Pons (tissue), 1 donor: ENCODE measurements at places on chromosomes 1 and 21.
A peak's percentile ranks its signal among the peaks of the same experiment; 100 is the strongest.

- peak; percentile 54 for DNase-seq
Observed at GRCh38 chr1:17440074-17440826, 773 bp upstream of the RCC2 start.

DNA sequence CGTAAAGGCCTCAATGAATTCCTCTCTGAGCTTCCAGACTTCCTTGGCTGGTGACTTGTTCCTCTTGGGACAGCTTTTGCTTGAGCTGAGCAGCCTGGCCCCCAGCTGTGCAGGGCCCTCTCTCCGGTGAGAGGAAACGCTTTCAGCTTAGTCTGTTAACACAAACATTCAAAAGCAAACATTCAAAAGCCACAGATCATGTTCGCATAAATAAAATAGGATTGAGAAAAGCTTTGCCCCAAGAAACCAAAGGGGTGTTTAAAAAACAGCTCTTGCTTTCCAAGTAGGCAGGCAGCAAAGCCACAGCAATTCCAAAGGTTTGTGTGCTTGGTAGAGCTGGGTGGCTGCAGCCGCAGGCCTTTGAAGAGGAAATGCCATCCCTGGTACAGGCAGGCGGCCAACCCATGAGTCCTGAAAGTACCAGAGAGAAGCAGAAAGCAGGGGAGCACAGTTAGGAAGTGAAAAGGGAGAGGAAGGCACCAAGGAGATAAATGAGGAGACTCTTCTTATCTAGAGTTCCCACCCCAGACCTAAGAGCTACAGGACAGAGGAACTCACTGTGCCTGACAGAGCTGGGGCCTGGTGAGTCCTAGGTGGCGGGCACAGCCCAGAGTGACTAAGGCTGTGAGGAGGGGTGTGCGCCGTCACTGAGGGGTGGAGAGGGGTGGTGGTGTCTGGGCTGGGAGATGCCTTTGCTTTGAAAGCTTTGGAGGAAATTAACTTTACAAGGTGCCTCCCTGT, 48.4 kb downstream of the CCN1 start:
- DNase-seq = no peak

GRCh38 chr1:203127666-203128430, at the start of gene ADORA1:
Gene ADORA1, plus strand, starts transcription at chr1:203127726. Its CDS starts 1,116 bp downstream, at chr1:203128842.
- peak; percentile 75 for DNase-seq

- DNase-seq = no peak
Observed at GRCh38 chr1:74693473-74693872, 19.9 kb upstream of the ERICH3 start.

GRCh38 chr1:212665241-212666115, 34.2 kb downstream of the BATF3 start:
- DNase-seq = peak; percentile 76

- no peak for DNase-seq
Observed at GRCh38 chr1:209382231-209383100, 201.0 kb upstream of the CAMK1G start.

DNA sequence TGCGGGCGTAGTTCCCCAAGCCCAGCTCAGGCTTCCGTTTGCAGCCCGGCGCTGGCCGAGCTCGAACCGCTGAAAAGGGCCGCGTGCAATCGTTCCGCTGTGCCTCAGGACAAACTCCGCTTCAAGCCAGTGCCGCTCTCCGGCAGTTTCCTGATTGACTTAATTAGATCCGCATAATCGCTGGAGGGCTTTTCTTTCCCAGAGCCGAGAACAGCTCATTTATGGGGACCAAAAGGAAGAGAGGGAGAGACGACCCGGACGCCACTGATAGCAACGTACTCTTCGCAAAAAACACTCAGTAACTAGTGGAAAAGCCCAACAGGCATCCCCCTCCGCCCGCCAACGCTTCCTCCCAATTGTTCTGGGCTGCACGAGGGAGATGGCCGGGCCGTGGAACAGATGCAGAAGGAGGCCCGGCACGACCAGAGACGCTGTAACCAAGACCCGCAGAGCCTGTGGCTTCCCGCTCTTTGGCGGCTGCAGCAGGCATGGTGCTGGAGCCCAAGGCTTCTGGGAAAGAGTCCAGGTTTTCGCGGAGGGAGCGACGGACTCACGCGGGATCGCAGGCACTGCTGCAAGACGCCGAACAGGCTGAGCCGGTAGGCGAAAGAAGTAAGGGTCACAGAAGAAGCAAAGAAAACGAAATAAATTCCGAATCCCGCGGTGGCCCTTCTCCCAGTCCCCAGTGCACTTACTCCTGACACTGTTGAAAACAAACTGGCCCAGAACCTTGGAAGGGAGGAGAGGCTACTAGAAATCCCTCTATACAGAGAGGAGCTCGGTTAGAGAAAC, 3.6 kb upstream of the FOXD2 start:
- DNase-seq = peak; percentile 31

GRCh38 chr1:71640116-71640515, 559.3 kb upstream of the ZRANB2 start:
- no peak for DNase-seq

DNA sequence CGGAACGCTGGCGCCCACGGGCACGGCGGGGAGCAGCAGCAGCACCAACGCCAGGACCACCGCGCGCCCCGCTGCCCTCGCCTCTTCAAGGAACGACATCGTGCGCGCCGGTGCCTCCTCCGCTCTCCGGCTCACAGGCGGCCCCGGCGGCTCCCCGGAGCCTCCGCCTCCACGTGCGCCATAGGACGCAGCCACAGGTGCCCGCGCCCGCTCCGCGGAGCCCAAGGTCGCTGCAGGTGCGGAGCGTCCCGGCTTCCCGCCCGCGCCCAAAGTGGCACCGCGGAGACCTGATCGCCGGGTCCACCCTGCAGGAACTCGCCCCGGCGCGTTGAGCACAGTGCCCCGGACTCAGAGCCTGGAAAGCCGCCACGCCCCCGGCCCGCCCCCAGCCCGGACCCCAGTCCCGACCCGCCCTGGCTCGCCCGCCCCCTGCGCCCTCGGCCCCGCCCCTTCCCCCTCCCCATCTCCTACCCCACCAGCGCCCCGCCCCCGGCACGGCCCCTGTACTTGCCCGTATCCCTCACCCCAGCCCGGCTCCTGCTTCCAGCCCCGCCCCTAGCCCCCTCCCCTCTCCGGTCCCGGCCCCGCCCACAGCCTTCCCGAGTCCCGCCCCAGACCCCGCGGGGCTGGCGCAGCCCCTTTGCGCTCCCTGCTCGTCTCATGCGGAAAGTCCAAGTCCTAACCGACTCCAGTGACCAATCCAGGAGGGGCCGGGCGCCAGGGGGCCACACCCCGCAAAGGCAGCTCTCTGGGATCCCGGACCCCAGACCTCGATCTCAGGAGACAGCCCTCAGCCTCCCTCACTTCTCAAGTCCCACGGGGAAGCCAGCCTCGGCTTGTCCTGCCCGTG, at the start of gene MEGF6:
MEGF6 (minus strand) TSS at position 339 of the 850 bp plus-strand sequence; CDS start at position 99, 240 bp downstream.
- DNase-seq = no peak

GRCh38 chr1:53011175-53011574, 50.8 kb upstream of the PODN start:
- DNase-seq = no peak

GRCh38 chr21:26849428-26850115, 4.4 kb upstream of the ADAMTS1 start:
- peak; percentile 87 for DNase-seq

DNA sequence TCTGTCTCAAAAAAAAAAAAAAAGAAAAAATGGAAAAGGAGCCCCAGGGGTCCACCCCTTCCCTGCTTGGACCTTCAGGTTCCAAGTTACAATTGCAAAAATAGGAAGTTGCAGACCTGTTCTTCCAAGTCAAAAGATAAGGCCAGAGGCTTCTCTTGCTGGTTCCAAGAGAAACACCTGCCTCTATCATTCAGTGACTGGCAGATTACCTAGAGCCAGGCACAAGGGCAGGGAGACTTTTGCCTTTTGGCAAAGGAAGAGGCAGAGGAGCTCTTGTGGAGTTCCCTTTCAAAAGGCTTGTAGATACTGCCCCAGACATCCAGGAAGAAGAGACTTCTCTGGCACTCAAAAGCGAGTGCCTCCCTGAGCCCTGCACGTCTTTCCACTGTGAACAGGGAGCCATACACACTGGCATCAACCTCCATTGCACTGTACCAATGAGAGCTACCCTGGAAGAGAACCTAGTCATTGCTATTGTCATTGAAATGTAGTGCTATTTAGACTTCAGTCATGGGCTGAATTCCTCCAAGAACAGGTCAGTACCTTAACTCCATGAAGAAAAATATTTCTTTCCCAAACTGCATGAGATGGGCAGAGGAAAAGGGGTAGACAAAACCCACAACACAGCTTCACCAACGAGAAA, 91.2 kb downstream of the LMX1A start:
- DNase-seq = no peak

DNA sequence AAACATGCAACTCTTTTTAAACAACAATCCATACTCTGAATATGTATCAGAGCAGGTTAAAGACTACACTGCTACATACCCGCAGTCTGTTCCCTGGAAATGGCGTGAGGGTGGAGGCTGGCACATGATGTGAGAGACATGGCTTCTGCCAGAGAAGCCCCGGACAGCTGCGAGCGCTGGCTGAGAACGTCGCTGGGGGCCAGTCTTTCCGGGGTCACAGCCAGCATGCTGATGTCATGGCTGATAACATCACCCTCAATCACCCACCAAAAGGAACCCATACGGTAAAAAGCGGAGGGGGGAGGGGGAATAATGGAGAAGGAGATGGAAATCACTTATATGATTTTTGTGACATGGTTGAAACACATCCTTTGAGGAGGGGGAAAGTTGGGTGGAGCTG, 29.1 kb downstream of the C1orf198 start:
- DNase-seq = no peak

DNA sequence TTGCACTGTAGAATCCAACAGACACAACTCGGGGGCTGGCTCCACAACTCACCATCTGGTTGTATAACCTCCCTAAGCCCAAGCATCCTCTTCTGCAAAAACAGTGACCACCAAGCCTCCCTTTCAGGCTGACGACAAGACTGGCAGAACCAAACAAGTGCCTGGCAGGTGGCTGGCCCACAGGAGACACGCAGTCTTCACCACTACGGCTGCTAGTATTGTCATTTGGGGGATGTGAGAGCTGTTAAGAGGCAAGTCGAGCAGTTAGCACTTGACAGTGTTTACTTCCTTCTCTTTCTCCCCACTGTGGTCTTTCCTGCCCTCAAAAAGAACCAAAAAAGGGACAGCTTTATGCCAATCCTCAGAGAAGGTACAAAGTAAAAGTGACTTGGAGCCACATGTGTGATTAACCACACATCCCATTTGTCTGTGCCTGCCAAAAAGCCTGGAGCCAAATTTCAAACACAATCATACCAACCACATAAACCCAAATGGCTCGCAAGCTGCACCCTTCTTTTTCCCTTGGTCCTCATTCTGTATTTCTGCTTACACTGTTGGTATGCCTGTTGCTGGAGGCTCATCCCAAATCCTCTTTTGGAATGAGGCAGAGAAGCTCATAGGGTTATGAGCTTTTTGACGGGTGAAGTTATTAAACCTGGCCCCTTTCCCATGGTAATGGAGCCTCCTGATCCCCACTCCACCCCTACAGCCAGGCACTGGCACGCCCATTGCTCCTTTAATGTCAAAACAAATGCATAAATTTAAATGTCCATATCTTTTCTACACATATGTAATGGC, 94.1 kb downstream of the TGFBR3 start:
- DNase-seq = no peak

DNA sequence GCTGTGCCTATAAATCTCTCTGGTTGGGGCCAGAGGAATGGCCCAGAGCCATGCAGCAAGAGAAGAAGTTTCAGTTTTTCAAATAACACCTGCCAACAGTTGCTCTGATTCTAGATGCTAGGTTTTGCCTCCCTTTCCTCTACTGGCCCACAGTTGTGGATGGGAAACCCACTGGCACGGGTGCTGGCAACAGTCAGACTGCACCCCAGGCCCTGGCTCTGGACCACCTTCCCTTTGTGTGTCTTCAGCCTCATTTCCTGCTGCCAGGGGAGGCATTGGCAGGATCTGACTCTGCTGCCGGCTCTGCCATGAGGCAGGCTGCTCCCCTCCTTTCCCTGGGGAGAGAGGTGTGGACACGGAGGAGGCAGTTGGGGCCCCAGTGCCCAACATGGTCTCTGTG, 142.0 kb downstream of the IGSF21 start:
- no peak for DNase-seq

DNA sequence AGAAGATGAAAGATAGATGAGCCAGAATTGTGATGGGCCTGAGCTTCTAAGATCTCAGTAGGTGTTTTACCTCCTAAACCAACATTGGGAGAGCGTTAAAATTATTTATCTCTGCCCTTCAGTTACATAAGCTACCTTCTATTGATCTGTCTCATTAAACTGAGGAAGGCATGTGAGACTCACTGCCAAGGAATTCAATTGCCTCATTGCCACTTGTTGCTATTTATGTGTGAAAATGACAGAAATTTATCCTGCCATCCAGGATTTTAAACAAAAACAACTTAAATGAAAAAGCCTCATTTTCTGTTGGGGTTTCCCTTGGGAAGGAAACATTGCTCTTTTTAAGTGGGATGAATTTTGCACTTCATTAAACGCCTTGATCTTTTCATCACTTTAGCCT, 78.7 kb upstream of the RUNX1 start:
- DNase-seq = no peak

- DNase-seq = peak; percentile 65
Observed at GRCh38 chr1:206464456-206464964, 5.8 kb upstream of the IKBKE start.

DNA sequence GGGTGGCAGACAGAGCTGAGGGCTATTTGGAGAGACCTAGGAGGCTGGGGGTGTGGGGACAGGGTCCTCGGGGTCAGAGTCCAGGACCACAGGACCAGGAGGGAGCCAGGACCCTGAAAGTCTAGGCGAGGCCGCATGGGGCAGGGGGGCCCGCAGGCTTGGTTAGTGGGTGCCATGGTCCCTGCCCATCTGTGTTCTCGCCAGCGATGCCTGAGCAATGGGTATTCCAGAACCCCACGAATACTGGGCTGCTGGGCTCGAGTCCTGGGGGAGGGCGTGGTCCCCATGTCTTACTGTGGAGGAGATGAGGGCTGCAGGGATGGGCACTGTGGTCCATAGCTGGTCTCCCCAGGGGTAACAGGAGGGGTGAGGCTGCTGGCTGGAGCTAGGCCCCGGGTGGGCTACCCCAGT, 2.0 kb downstream of the KRTAP10-6 start:
- DNase-seq = no peak

GRCh38 chr1:183838221-183838620, 33.3 kb downstream of the RGL1 start:
- DNase-seq = no peak

GRCh38 chr21:33829844-33830243, 85.8 kb downstream of the ATP5PO start:
- DNase-seq = no peak

DNA sequence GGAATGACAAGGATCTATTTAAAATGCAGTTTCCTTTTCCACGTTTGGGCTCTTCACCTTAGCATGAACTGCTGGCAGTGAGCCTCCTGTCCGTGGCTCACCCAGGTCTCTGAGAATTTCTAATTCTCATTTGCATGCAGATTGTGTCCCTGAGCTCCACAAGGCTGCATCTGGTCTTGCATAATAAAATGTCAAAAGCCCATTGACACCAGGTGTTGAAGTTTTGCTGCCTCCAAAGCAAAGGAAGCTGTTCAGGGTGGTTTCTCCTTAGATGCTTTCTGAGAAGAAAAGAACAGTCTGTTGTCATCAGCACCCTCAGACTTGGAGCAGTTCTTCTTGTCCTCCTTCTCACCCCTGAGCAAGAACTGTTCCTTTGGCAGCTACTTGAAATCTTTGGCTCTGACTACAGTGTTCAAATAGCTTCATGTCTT, 433.1 kb upstream of the KAZN start:
- DNase-seq = peak; percentile 18

- no peak for DNase-seq
Observed at GRCh38 chr1:172185996-172186395, 234.5 kb upstream of the C1orf105 start.
